Pulmonary artery endothelial cell (primary cell): ENCODE measurements at places on chromosomes 3 and 15.
A peak's percentile ranks its signal among the peaks of the same experiment; 100 is the strongest.

- DNase-seq = no peak
Observed at GRCh38 chr15:46778876-46779275, 938.4 kb upstream of the SEMA6D start.

- DNase-seq = no peak
Observed at GRCh38 chr3:58962816-58963215, 87.0 kb downstream of the CFAP20DC start.

- no peak for DNase-seq
Observed at GRCh38 chr3:157127831-157128767, 31.8 kb downstream of the CCNL1 start.

GRCh38 chr3:66228707-66229106 lies 7.9 kb downstream of the SLC25A26 start:
- DNase-seq = no peak

- no peak for DNase-seq
Observed at GRCh38 chr3:4738737-4739274, 240.4 kb upstream of the BHLHE40 start.

- no peak for DNase-seq
Observed at GRCh38 chr3:13027154-13027553, 46.1 kb downstream of the IQSEC1 start.

DNA sequence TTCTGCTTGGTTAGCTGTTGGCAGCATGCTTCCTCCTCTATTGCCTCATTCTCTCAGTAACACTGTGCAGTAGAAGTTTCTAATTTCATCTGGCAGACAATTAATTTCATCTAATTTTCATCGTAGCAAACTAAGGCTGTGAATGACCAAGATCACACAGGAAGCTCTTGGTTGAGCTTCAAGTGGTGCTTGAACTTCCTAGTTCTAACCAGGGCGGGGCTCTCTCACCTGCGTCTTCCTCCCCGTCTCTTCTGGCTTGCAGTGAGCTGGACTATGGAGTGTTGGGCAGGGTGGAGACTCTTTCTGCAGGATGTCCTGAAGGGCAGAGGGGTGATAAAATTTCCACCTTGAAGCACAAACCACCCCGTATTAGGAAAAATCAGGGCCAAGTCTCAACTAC lies 2.0 kb upstream of the IL16 start:
- DNase-seq = no peak

DNA sequence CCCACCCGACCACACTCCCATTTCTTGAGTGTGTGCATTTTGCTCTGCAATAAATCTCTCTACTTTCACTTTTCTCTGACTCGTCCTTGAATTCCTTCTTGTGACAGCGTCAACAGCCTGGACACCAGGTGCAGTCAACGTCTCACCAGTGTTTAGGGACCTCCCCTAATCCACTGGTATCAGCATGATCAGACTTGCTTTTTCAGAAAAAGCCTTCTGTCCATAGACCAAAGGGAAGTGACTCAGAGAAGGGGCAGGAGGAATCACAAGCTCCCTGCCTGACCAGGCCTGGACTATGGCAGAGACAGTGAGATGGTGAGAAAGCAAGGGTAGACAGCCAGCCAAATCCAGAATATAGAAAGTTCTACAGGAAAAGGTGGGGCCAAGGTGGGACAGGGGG lies 15.5 kb downstream of the CCR5 start:
- DNase-seq = peak; percentile 41

- no peak for DNase-seq
Observed at GRCh38 chr3:151362751-151363174, 21.8 kb downstream of the P2RY12 start.

DNA sequence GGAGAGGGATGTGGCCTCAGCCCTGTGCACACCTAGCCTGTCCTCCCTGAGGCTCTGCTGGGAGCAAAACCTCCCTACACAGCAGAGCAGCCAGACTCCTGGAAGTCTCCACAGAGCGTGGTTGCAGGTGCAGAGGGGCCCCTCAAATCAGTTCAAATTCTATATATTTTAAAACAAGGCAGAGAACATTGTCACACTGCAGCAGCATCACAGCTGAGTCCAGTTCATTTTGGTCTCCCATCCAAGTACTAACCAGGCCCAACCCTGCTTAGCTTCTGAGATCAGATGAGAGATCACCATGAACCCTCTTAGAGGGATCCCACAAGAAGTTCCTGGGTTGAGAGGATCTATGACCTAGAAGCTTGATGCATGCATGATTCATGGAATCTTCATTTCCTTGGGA lies 331.0 kb upstream of the RGMA start:
- no peak for DNase-seq

DNA sequence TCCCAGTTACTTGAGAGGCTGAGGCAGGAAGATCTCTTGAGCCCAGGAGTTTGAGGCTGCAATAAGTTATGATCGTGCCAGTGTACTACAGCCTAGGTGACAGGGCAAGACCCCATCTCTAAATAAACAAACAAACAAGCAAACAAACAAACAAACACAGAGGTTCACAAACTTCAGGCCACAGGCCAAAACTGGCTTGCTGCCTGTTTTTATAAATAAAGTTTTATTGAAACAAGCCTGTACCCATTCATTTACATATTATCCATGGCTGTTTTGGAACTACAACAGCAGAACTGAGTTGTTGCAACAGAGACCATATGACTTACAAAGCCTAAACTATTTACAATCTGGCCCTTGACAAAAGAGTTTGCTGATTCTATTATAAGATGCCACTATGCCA lies 6.5 kb downstream of the DYNC1LI1 start:
- no peak for DNase-seq

- DNase-seq = no peak
Observed at GRCh38 chr15:25734680-25735355, 128.3 kb downstream of the ATP10A start.
